NCI-H2081 treated with DMSO at 0.1 percent for 48 hours (cell line): ENCODE measurements at places on chromosomes 3 and 15.

DNA sequence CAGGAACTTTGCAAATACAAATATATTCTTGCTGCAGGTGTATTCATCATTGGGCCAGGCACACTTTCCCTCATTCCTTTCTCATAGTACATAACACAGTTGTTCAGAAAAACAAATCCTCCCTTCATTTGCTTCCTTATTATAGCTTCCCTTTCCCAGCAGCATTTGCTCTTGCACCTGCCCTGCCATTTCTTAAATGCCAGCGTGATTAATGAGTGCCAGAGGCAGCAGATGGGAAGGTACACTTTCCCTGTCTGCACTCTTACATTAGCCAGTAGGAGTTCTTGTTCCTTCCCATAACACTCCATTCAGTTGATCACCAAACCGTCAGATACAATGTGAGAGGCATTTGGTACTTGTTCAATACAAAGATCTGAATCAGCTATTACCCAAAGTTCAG, 128.5 kb upstream of the GAP43 start:
- no peak for DNase-seq

- DNase-seq, result no peak
These were observed 28.7 kb downstream of the SST start for GRCh38 chr3:187641320-187642016.

- no peak for DNase-seq
These were observed 203.9 kb downstream of the TLE3 start for GRCh38 chr15:69893863-69894262.

GRCh38 chr3:25151281-25151902, 276.7 kb upstream of the RARB start:
- DNase-seq, result no peak

- DNase-seq, result no peak
These were observed 66.5 kb upstream of the RNU6-1 start for GRCh38 chr15:67906382-67906781.

GRCh38 chr3:140568842-140569520, 108.9 kb upstream of the TRIM42 start:
- no peak for DNase-seq

DNA sequence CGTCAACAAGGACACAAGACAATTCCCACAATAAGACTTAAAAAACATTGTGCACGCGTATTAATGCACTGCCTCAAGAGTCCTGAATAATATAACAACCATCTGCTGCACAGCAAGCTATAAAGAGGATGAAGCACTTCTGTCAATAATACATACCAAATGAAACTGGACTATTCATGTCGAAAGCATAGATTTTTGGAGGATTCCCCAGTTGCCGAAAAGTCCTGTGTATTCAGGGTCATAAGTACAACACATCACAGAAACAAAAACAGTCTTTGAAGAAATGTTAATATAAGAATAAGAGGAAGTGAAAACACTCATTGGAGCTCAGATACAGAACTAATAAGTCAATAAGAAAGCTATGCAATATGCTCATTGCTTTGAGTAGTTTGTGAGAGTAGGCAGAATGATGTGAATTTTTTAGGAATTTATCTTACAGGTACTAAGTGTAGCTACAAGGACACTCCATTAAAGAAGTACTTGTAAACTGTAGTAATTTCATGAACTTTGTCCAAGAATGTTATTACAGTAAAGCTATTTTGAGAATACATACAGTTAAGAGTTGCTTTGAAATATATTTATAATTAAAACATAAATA, 31.6 kb downstream of the CBLB start:
- DNase-seq, result no peak

DNA sequence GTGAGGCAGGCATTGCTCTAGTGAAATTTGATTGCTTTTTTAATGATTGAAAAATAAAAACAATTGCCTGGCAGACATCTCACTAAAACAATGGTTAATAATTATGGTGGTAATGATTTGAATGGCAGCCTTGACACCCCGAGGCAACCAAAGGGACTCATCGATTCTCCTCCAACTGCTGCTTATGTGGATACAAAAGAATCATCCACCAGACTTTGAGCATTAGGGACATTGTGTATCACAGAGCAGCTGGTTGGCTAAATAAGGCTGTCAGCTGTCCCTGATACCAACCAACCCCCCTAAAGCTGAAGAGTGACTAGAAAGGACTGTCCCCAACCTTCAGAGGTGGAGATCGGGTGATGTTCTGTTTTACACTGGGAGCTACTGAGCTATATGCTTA, 1.7 kb upstream of the CD47 start:
- no peak for DNase-seq

DNA sequence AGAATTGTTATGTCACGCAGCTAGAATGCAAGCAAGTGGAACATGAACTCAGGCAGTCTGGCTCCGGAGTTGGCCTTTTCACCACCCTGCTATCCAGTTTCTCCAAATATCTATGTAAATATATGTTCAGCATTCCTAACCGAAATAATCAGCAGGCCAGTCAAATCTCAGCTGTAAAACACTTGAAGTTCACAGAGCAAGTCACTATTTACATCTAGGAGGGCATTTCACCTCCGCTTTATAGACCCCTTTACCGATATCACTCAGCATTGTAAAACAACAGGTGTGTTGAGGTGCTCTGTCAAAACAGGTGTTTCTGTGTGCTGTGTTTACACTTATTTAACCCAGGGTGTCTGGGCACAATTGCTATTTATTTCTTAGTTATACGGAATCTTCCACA, 12.2 kb upstream of the HES1 start:
- no peak for DNase-seq

GRCh38 chr3:127167315-127168043, 25.5 kb upstream of the PRR23E start:
- DNase-seq, result no peak

DNA sequence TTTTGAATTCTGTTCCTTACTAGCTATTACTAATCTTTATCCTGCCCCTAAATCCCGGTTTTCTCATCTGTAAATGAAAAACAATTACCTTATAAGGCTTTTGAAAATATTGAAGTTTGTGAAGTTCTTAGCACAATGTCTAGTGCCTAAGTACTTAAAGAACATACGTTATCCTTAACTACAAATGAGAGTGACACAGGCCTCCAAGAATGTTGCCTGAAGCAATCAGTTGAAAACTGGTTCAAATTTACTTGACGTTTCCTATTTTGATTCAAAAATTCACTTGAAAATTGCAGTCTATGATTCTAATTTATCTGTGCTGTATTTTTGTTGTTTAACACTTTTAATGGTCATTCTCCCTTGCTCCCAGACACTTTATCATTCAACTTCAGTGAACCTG, 3.2 kb downstream of the SENP7 start:
- no peak for DNase-seq

- DNase-seq, result no peak
These were observed 4.1 kb downstream of the VHL start for GRCh38 chr3:10145685-10146084.

- no peak for DNase-seq
These were observed 47.8 kb downstream of the TTC23 start for GRCh38 chr15:99201408-99202175.

GRCh38 chr15:85927931-85928537, 133.3 kb upstream of the KLHL25 start:
- no peak for DNase-seq

- DNase-seq, result no peak
These were observed 764.8 kb upstream of the NR2F2 start for GRCh38 chr15:95565690-95566089.

DNA sequence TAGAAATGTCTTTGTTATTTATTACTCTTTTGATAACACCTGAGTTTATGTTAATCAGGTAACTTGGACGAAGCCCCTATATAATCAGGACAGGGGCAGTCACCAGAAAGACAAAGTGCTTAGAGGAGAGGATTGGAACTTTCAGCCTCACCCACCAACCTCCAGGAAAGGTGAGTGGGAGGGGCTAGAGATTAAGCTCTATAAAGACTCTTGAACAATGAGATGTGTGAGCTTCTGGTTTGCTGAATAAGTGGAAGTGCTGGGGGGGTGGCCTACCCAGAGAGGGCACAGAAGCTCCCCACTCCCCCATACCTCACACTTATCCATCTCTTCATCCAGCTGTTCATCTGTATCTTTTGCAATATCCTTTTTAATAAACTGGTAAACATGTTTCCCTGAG, 73.9 kb downstream of the TTBK2 start:
- DNase-seq, result no peak

GRCh38 chr15:95826412-95827195, 503.9 kb upstream of the NR2F2 start:
- DNase-seq, result no peak

- peak; percentile 15 for DNase-seq
These were observed 194.5 kb downstream of the LRTM1 start for GRCh38 chr3:54733106-54734006.

GRCh38 chr3:61522060-61522459, 39.3 kb upstream of the PTPRG start:
- DNase-seq, result no peak

DNA sequence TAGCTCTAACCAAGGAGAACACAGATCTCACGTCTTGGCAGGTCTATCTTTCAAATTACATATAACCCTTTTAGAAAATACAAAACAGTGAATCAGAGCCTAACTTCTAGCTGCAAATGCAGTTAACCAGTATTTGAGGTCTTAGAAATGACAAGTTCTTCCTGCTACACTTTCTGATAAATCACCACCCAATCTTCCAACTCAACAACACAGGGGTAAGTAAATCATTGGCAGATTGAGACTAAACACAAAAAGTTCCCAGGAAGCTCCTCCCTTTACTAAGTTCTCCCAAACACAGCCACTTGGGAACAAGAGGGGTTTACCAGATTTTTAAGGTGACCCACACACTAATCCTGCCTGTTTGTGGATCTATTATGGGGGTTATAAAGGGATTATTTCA, at the start of gene A4GNT:
Gene A4GNT, minus strand, starts transcription at position 152 of the 400 bp plus-strand sequence. CDS start 1,134 bp downstream, outside the sequence.
- no peak for DNase-seq

DNA sequence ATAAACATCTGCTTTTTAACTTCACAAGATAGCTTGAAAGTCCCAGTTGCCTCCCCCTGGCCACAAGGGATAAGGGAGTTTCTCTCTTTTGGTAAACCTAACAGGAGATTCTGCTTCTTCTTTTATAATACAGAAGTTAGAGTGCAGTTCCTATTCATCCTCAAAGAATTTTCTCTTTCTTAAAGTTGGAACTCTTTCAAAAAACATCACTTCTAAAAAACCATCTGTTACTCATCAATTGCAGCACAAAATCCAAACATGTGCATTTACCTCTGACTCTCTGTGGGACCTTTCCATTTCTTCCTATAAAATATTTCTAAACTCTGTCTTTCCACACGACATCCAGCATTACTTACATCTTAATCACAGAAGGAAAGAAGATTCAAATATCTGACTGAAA, 5.1 kb downstream of the DPH6 start:
- DNase-seq, result no peak

DNA sequence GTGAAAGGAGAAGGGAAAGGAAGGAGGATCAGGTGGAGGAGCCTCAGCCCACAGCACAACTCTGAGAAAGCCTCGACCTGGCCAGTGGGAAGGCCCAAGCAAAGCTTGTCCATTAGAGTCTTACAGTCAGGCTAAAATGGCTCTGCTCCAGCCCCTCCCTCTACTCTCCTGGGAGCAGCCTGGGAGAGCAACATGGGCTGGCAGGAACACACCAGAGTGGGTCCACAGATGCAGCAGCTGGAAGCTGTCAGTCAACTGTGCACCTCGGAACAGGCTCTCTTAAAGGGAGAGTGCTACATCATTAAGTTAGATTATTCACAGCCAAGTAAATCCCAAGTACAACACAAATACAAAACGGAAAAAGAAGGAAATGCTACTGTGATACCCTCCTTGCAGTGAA, 98.0 kb upstream of the LIMD1 start:
- DNase-seq, result no peak

DNA sequence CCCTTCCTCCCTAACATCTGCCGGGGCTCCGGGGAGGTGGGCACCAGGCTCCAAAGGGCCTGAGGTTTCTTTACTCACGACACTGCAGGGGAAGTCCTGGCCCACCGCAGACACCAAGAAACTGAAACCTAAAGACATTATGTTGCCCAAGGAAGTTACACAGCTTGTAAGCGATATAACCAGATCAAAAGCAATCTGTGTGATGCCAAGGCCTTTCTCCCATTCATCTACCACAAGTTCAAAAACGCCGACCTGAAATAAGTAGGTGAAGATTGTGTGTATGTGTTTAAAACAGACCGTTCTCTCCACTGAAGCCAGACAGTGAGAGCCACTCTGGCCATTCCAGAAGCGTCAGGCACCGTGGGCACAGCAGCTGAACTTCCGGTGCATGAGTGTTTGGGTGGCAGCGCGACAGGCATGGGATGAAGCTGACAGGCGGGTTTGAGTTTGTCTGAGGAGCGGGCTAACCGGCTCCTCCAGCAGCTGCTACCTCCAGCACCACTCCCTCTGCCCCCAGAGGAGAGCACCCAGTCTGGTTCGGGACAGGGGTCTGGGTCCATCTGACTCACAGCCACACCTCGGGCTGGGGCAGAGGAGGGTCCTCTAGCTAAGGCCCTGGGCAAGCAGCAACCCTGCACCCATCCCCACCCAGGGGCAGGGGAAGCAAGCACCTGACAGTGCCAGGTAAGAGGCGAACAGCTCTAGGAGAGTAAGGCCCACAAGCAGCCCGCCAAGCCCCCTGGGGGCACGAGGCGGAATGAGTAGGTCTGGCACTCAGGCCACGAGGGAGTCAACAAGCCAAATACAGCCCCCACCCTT, 1.3 kb downstream of the TNK2 start:
- DNase-seq, result no peak

GRCh38 chr3:26438981-26439884, 183.3 kb upstream of the LRRC3B start:
- no peak for DNase-seq

DNA sequence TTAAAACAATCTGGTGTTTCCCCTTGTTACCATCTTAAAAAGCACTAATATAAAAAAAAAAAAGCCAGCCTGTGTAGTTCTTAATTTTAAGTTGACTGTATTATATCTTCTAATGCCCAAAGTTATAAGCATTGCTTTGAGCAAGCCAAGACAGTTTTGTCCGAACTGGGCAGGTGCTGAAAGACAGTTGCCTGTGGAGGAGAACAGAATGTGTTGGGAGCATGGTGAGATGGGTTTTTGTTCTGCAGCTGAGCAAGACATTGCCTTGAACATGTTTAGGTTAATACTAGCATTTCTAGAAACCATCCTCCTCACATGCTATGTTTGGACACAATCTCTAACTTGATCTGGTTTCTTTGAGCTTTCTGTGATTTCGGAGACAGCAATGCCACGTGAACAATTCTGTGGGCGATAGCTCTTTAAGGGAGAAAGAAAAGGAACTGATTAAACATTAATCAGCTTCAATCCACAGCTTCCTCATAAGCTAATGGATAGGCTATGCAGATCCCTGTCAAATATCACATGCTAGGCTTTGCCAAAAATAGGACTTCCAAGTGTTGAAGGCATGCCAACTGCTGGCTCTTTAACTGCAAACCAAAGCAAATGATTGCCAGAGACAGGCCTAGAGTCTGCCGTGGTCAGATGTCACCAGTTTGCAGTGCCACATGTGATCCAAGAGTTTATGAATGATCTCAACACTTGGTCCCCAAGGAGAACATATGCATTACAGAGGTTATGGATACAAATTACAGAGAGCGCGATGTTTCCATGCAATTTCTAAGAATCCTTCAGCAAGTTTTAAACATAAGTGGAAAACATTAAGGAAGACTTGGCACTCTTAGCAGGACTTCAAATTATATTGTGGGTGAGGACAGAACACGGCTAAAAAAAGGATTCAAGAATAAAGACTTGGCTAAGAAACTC, 428.1 kb downstream of the ROBO2 start:
- DNase-seq, result no peak

GRCh38 chr15:39403640-39404117, 177.2 kb upstream of the THBS1 start:
- no peak for DNase-seq

GRCh38 chr3:184230603-184231528, 1.5 kb downstream of the VWA5B2 start:
- peak; percentile 60 for DNase-seq
